Mesenteric fat pad (tissue), 1 donor: ENCODE measurements at places on chromosomes 12 and 14.

DNA sequence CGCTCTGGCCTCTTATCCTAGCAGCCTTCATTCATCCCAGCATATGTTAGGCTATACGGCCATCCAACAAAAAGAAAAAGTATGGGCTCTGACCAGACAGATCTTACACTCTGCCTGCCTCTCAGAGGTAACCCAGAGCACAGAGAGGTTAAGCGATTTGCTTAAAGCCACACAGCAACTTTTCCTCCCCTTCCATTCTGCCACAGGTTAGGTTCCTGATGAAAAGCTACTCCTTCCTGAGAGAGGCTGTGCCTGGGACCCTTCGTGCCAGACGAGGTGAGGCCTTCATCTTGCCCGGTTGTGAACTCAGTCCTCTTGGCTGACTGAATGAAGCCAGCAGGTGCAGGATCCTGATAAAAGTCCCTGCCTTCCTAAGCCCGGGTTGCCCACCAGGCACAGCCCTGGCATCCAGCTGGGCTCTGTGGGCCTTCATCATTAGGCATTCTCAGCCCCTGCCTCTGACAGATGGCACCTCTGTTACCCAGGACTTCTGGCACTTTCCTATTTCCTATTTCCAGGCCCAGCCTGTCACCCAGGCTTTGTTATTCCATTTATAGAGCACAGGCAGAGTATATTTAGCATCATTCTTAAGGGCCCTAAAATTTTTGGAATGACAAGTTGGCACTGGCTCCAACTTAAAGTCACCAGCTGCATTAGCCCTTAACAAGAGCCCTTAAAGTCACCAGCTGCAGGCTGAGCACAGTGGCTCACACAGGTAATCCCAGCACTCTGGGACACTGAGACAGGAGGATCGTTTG is 12.8 kb downstream of the SOAT2 start:
- DNase-seq = peak; percentile 49

DNA sequence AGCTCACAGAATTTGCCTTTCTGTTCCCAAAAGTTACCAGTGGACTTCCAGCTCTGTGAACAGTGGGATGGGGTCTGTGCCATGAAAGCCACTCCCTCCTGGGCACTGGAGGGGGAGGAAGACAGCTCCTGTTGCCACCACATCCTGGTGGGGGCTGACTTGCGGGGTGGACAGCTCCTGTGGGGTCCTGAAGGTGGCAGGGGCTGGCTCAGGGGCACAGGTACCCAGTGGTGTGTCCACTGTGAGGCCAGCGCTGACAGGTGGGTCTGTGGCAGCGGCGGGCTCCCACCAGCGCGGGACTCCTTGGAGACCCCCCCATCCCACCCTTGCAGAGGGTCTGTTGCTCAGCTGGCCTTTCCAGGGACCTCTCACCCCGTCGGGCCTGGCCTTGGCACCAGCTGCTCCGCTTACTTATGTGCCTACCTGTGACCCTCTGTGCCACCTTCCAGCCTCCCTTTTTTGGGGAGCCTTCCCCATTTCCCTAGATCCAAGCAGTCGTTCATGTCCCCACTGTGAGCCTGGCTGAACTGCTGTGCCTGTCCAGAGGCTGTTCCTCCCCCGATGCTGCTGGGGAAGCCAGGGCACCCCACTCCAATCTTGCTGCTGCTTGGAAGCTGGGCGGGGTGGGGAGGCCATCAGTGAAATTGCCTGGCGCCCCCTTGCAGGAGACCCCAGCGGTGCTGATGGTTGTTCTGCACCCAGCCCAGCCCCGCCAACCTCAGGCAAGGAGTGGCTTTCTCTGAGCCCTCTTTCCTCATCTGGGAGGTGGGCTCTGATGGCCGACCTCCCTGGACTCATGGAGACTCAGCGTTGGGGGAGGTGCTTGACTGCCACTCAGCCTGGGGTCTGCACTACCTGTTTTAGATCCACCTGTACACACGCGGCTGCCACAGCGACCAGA is 2.2 kb downstream of the TEDC1 start:
- DNase-seq = no peak

- DNase-seq = no peak
These were observed 269.0 kb upstream of the RPL10L start for GRCh38 chr14:46920542-46920941.

DNA sequence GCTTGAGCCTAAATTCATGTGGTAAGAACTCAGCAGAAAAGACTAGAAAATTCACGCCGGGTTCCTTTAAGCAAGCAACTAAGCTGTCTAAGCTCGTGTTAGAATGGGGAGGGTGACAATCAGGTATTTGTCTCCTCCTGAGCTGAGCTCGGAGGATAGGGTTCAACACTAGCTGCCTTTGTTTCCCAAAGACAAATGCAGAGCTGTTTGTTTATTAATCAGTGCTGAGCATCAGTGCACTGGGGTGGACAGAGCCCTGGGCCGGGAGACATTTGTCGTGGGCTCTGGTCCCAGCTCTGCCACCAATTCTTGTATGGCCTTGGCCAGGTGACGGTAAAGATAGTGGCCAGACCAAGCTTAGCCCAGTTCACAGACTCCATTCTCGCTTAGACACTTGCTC is 43.7 kb downstream of the DEGS2 start:
- DNase-seq = no peak

DNA sequence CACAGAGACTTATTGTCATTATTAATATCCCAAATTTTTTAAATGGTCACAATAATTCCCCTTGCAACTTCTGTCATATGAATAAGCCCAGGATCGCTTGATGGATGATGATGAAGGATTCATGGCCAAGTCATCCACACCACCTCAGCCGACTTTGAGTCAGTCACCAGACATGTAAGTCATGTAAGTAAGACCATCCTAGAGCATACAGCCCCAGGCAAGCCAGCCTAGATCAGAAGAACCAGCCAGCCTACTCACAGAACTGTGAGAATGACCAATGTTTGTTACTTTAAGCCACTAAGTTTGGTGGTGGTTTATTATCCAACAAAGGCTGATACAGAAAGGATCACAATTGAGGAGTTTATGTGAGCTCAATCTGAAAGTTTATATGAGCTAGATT is 341.8 kb downstream of the NRXN3 start:
- DNase-seq = no peak

DNA sequence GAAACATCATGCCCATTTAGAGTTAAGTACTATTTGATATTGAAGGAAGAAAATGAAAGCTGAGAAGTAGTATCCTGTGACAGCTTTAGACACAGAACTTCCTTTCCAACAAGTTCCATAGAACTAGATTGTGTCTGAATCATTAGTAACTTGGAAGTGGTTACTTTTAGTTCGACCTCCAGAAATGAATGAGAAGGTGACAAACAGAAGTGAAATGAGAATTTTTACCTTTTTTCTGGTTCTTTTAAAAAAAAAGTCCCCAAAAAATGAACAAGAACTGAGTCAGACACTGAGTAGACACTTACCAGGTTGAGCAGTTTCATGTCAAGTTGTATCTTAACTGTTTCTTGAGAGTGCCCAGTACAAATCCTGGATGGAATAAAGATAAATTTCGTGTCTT is 3.0 kb downstream of the ATP6V0A2 start:
- no peak for DNase-seq

DNA sequence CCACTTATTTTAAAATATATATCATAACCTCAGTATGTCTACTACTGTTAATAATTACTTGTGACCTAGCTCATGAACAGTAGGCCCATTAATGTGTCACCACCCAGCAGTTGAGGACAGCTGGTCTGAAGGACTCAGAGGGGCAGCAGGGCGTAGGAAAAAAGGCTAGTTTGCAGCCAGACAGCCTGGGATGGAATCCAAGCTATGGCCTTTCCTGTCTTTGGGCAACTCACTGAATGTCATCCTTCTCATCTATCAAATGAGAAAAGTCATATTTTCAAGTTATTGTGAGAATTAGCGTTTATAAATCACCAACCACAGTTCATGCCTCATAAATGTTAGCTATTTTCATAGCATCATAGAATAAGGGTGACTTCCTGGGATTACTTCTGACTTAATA is 12.3 kb downstream of the DENND5B start:
- no peak for DNase-seq

- no peak for DNase-seq
These were observed 72.8 kb upstream of the ZDHHC17 start for GRCh38 chr12:76690921-76691700.

- DNase-seq = no peak
These were observed 40.1 kb downstream of the SMIM41 start for GRCh38 chr12:52119398-52120254.

- DNase-seq = no peak
These were observed 121.9 kb upstream of the SLC38A2 start for GRCh38 chr12:46494424-46494823.

GRCh38 chr14:20294636-20295035 is 11.1 kb downstream of the TTC5 start:
- DNase-seq = no peak

DNA sequence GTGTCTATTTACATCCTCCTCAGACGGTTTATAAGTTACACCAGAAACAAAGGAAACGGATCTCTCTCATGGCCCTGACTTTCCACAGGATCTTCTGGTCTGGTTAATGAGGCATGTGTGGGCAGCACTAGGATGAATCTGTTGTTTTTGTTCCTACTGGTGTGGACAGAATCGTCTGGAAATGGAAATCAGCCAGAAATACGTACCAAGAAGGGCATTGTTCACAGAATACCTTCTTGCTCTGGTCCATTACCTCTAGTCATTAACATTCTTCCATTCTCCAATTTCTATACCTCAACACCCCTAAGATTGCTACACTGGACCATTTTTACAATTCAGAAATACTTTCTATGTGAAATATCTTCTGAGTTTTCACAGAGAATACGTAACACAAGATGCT is 86.0 kb downstream of the TPH2 start:
- no peak for DNase-seq

DNA sequence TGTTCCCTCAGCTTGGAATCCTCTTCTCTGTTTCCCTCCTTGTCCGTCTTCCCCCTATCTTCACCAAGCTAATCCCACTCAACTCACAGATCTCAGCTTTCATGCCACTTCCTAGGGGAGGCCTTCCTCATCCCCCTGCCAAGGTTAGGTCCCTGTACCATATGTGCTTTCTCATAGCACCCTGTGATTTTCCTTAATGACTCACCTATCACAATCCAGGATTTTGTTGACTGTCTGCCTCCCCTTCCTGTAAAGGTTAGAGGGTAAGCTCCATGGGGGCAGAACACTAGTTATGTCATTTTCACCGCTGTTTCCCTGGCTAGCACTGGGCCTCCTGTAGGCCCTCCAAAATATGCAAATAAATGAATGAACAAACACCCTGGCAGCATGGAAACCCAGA is 57.6 kb downstream of the CRADD start:
- DNase-seq = no peak

GRCh38 chr14:100104523-100105300 is 39.5 kb downstream of the EVL start:
- DNase-seq = peak; percentile 73

DNA sequence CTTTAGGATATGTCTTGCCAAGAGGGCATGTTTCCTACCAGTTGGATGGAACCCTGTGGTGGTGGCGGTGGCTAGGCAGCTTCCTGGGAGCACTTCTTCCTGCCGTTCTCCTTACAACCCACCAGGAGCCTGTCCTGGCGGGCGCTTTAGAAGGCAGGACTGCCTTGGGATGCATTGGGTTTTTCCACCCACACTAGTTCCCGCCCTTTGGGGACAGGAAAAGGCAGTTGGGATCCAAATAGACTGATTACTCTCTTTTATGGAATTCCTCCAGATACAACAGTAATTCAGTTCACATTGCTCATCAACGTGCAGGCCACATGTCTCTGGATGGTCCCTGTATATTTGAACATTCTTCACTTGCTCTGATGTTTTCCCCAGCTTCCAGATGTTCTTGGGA is 305.7 kb upstream of the SSTR1 start:
- no peak for DNase-seq

GRCh38 chr14:68373847-68374444 is 418.9 kb downstream of the ZFP36L1 start:
- no peak for DNase-seq

DNA sequence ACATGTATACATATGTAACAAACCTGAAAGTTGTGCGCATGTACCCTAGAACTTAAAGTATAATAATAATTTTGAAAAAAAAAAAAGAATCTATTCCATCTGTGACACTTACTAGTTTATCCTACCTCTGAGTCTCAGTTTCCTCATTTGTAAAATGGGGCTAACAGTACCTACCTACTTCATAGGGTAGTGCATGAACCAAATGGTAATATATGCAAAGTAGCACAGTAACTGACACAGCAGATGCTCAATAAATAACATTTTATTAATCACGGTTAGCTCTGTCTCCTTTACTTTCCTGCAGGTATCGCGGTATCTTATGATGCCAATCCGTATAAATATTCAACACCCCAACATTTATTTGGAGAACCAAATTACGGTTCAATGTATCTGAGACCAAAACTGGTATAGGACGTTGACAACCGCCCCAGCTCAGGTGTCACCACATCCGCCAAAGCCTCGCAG is 703 bp downstream of the TMED10 start:
- no peak for DNase-seq

DNA sequence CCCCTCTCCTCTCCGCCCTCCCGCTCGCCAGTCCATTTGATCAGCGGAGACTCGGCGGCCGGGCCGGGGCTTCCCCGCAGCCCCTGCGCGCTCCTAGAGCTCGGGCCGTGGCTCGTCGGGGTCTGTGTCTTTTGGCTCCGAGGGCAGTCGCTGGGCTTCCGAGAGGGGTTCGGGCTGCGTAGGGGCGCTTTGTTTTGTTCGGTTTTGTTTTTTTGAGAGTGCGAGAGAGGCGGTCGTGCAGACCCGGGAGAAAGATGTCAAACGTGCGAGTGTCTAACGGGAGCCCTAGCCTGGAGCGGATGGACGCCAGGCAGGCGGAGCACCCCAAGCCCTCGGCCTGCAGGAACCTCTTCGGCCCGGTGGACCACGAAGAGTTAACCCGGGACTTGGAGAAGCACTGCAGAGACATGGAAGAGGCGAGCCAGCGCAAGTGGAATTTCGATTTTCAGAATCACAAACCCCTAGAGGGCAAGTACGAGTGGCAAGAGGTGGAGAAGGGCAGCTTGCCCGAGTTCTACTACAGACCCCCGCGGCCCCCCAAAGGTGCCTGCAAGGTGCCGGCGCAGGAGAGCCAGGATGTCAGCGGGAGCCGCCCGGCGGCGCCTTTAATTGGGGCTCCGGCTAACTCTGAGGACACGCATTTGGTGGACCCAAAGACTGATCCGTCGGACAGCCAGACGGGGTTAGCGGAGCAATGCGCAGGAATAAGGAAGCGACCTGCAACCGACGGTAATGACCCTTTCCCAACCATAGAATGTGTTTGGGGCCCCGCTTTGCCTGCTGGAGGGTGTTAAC is 615 bp downstream of the CDKN1B start:
- DNase-seq = no peak

DNA sequence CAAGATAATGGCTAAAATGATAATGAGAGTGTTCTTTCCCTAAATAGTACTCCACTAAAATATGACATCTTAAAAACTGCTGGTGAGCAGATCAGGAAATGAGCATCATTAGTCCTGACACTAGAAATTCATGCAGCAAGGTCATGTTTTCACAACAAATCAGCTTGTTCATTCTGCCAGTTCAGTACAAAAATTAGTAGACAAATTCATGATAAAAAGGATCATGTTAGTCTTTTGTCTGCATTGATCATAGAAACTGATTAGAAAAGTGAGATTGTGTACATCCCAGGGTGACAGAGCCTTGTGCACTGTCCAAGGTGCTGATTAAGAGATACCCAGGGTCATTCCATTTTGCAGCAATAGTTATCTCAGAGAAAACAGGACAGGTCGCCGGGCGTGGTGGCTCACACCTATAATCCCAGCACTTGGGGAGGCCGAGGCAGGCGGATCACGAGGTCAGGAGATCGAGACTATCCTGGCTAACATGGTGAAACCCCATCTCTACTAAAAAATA is 163.6 kb downstream of the RIMBP2 start:
- no peak for DNase-seq

- DNase-seq = no peak
These were observed 29.9 kb upstream of the SLC38A2 start for GRCh38 chr12:46402451-46402850.

- DNase-seq = no peak
These were observed 6.8 kb upstream of the PAX9 start for GRCh38 chr14:36654794-36655381.
